NCI-H1694 (cell line): ENCODE measurements at places on chromosomes 1 and 21.

GRCh38 chr1:60052601-60053000 lies 21.0 kb downstream of the C1orf87 start:
- no peak for DNase-seq

DNA sequence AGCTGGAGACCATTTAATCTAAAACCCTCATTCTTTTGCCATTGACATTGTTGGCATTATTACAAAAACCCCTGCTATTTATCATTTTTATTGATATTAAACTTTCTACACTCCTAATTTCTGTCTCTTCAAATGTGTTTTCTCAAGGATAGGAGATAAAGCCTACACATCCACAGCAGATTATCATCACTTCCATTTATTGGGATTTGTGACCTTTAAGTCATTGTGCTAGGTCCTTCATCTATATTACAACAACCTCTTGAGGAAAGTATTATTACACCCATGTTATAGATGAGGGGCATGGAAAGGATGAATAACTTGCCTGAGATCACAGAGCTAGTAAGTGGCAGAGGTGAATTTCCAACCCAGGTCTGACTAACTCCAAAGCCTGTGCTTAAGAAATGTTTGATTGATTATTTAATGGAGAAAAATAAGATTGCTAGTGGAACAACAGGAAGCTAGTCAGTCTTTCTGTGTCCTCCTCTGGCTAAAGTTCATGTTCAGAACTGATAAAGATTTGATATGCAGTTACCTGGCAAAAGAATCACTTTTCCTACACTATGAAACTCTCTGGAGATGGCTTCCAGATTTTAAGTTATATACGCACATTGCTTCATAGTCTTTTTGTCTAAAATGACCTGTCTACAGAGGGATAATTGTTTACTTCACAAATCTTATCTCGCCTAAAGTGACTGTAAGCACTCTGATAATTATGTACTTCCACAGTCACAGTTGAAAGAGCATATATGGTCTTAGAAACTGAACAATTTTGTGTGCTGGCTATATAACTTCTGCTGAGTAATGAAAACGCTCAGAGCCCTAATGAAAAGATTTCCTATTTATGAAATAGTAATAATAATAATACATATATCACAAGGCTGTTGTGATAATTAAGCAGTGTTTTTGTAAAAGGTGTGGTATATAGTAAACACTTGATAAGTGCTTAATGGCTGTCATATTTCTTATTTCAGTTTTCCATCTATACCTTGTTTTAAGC lies 15.0 kb downstream of the FMO5 start:
- no peak for DNase-seq

- no peak for DNase-seq
Measured at GRCh38 chr1:25695090-25695770, 78.6 kb downstream of the MAN1C1 start.

GRCh38 chr1:232283864-232284263 lies 346.1 kb downstream of the SIPA1L2 start:
- DNase-seq = no peak

GRCh38 chr1:31891280-31891679 lies 46.9 kb downstream of the PTP4A2 start:
- DNase-seq = no peak

GRCh38 chr1:213399695-213400094 lies 348.7 kb downstream of the RPS6KC1 start:
- DNase-seq = no peak

GRCh38 chr1:150364231-150365003 lies 470 bp downstream of the RPRD2 start:
- peak; percentile 62 for DNase-seq

GRCh38 chr1:151565502-151566189 lies 25.5 kb downstream of the TUFT1 start:
- no peak for DNase-seq

- no peak for DNase-seq
Measured at GRCh38 chr21:16800536-16801275, 712.1 kb upstream of the CXADR start.

DNA sequence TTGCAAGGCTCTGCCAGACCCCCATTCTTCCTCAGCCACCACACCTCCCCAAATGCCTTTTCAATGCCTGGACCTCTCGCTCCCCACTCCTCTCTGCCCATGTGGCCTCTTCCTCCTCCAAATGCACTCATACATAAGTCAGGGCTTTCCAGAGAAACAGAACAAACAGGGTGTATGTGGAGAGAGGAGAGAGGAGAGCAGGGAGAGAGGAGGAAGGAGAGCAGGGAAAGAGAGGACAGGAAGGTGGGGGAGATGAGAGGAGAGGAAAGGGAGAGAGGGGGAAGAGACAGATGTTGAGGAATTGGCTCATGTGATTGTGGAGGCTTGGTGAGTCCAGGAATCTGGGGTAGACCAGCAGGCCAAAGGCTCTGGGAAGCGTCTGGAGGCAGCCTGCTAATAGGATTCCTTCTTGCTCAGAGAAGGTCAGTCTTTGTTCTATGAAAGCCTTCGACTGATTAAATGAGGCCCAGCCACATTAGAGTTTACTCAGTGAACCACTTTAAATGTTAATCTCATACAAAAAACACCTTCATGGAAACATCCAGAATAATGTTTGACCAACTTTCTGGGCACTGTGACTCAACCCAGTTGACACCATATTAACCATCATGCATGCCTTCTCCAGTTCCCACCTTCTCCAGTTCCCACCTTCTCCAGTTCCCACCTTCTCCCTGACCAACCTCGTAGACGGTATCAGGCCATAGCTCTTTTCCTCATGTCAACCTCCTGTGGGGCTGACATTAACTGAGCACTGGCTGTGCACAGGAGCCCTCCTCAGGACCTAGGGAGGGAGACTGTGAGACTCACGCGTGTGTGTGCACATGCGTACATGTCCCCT lies 11.3 kb upstream of the LGR6 start:
- no peak for DNase-seq

GRCh38 chr1:4001461-4001860 lies 101.4 kb upstream of the C1orf174 start:
- no peak for DNase-seq

- DNase-seq = no peak
Measured at GRCh38 chr21:46006547-46007491, 25.2 kb downstream of the COL6A1 start.

- DNase-seq = no peak
Measured at GRCh38 chr1:5296095-5296494, 641.7 kb downstream of the AJAP1 start.

DNA sequence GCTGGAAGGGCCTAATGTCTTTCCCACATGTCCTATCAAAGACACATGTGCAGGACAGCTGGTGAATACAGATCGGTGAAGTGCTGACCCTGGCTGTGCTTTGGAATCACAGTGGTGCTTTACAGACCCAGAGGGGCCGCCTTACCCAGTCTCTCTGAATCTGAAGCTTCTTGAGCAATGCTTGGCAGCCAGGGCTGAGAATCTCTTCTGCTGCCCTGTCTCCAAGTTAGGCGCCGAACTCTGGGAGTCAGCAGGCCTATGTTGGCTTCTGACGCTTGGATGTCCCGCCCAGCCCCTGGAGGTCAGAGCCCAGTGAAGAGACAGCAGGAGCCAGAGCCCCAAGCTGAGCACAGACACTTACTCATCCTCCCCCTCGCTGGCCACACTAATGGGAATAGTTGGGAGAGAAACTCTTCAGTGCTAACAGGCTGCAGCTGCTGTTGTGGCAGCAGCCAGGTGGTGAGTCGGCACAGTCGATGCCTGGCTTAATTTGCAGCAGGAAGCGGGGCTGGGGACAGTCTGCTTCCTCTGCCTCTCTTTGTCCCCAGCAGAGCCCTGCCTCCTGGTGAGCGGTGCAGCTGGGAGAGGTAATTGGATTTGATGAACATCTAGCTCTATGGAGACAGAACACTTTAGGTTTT lies 68.1 kb downstream of the URB2 start:
- peak; percentile 97 for DNase-seq

DNA sequence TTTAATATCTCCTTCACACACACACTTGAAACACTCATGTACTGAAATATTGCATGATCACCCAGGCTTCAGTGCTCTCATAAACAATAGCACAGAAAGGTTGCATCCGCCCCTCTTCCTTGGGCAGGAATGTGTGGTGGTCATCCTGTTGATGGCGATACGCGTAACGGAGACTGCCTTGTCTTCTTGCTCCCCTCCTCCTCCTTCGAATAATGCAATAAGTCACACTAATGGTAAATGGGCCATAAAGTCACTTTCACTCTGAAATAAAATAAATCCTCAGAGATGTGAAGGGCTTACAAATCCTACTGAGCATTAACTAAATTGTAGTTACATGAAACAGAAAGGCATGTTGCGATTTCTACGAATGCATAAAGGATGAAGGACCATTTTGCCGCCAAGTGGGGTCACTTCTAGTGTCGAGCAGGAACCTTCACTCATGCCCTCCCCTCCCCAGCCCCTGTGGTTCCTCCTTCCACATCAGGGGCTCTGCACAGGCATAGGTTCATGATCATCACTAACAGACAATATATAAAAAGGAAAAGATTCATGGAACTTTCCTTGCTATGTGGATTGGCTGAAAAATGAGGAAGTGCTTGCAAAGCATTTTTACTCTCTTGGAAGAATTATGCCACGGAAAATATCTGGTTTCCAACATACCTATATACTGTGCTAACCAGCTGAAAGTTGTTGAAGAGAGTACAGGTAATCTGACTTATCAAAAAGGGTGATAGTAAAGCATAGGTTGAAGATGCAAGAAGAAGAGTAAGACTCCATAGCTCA lies 1.2 kb upstream of the PGBD5 start:
- DNase-seq = no peak

- no peak for DNase-seq
Measured at GRCh38 chr1:162417650-162418049, 5.7 kb upstream of the SH2D1B start.

GRCh38 chr1:244339073-244339692 lies 112.5 kb downstream of the ADSS2 start:
- DNase-seq = no peak

GRCh38 chr1:233664804-233665574 lies 51.1 kb downstream of the KCNK1 start:
- peak; percentile 40 for DNase-seq

- DNase-seq = no peak
Measured at GRCh38 chr1:79259390-79260336, 253.1 kb upstream of the ADGRL4 start.

DNA sequence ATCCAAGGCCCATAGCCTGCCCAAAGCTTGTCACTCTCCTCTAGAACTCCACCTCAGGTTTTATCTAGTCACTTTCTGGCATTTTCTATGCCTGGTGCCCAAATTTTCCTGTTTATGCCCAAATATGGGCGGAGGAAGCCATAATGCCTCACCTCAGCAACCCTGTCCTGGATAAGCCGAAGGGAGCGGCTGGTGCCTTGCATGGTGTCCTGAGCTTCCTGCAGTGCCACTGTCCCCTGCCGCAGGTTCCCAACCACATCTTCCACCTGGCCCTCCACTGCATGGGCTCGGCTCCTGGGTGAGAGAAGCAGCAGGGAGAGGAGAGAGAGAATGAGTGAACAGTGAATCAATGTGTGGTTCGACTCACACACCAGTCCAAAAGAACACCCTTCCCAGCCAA lies 34.2 kb downstream of the CAMK1G start:
- no peak for DNase-seq

- DNase-seq = no peak
Measured at GRCh38 chr1:205065666-205066065, 18.6 kb downstream of the TMEM81 start.

GRCh38 chr1:234719454-234720251 lies 109.7 kb upstream of the IRF2BP2 start:
- DNase-seq = no peak

GRCh38 chr1:185610954-185611353 lies 123.2 kb upstream of the HMCN1 start:
- no peak for DNase-seq

GRCh38 chr1:33815061-33815460 lies 48.8 kb upstream of the HMGB4 start:
- no peak for DNase-seq

- DNase-seq = no peak
Measured at GRCh38 chr1:184362876-184363275, 24.0 kb upstream of the C1orf21 start.

DNA sequence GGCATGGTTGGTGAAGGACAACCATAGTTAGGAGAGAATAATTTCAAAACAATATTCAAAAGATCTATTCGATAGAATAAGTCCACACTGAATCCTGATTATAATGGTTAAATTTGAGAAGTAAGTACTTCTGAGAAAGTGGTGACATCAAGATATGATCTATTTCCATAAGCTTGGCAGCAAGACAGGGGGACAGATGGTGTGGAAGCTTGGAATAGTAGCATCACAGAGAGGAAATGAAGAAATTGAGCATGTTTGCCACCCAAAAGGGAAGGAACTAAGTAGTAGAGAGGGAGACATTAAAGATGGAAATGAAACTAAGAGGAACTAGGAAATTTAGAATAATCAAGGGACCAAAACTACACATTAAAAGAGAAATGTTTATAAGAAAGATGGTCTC lies 94.5 kb downstream of the OLFM3 start:
- no peak for DNase-seq

GRCh38 chr1:39270368-39270767 lies 65.9 kb downstream of the MACF1 start:
- no peak for DNase-seq

DNA sequence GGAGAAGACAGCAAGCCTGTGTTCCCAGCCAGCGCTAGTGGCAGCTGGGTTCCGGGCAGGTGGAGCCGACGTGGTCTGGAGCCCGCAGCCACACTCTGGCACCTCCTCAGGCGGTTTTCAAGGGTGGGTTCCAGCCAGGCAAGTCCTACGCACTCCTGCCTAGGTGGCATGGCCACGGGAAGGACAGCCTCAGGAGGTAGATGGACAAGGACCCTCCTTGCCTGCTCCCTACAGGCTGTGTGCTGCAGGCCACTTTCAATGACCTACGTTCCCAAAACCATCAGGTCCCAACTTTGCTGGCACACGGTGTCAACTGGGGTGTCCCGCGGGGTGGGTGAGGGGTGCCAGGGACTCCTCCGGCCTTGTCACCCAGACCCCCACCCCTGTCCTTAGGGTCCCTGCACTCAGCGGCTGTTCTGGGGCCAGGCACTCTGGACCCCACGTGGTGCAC lies 6.7 kb upstream of the PTGER3 start:
- no peak for DNase-seq

DNA sequence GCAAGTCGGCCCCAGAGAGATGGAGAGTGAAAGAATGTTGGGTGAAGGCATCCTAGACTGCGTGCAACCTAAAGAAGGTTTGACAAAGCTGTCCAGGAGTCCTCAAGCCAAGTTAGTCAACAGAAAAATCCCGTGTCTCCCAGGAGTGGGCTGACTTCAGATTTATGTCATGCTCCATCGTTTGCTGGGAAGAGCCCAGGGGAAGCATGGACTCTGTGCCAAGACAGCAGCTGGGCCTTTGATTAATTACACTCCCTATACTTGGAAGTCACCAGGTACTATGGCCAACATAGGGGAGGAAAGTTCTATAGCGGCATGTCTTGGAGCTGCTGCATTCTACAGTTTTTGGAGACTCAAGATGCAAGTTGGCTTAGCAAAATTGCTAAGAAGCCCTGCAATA lies 247.4 kb downstream of the KAZN start:
- peak; percentile 35 for DNase-seq

DNA sequence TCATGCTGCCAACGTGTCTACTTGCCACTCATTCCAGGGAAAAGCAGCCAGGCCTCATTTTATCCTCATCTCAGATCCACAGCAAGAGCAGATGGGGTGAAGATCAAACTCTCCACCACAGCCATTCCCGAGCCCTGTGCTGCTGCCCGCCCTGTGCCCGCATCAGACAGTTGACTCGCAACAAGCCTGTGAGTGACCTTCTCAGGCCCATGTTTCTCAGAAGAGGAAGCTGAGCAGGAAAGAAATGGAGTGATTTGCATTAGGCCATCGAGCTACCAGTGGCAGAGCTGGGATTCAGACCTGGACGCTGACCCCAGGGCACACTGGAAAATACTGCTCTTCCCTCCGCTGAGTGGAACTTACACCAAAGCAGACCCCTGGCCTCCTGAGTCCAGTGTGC lies 1.2 kb downstream of the CNR2 start:
- DNase-seq = no peak

- DNase-seq = no peak
Measured at GRCh38 chr21:46560568-46561444, 44.1 kb downstream of the S100B start.
